Mesangial cell (primary cell): ENCODE measurements at places on chromosomes 16 and 17. TPM values are rescaled to one million over a fixed set of nuclear protein-coding genes. Genes with fewer than 3 reads are reported as not detected.

The PYDC1 gene
- total RNA-seq: not detected in 2 replicates

The TK2 gene
- total RNA-seq: 9.8 and 25.6 TPM in 2 replicates

The TP53TG3B gene
- not detected in 2 replicates for total RNA-seq

The TPSG1 gene
- not detected in 2 replicates for total RNA-seq

The SOST gene
- not detected in 2 replicates for total RNA-seq

The EXOC3L1 gene
- 0.13 TPM in 1 of 2 replicates, not detected in the other for total RNA-seq

The XAF1 gene
- total RNA-seq: under 0.01 and 2.2 TPM in 2 replicates

The JPH3 gene
- total RNA-seq: under 0.01 TPM in 1 of 2 replicates, not detected in the other

The DOK4 gene
- total RNA-seq: 32.9 and 48.2 TPM in 2 replicates

The FBXW10 gene
- total RNA-seq: not detected in 2 replicates

The OR1A1 gene
- total RNA-seq: not detected in 2 replicates

The SLC5A11 gene
- not detected in 2 replicates for total RNA-seq

The KCNJ12 gene
- total RNA-seq: 0.65 and 1.4 TPM in 2 replicates

The RND2 gene
- 0.33 and 1.0 TPM in 2 replicates for total RNA-seq

The SEPTIN12 gene
- total RNA-seq: not detected in 2 replicates

The SPAG5 gene
- 3.5 and 84.2 TPM in 2 replicates for total RNA-seq

The CBLN1 gene
- total RNA-seq: not detected in 2 replicates

The CPHXL2 gene
- total RNA-seq: not detected in 2 replicates

The DHODH gene
- 5.1 and 7.0 TPM in 2 replicates for total RNA-seq

The FZD2 gene
- total RNA-seq: 24.8 and 50.3 TPM in 2 replicates

The ABAT gene
- total RNA-seq: 2.8 and 3.9 TPM in 2 replicates

The HOXB13 gene
- total RNA-seq: not detected in 2 replicates

The HOXB7 gene
- total RNA-seq: 12.1 and 14.7 TPM in 2 replicates

The KRTAP9-2 gene
- not detected in 2 replicates for total RNA-seq

The GCSH gene
- 14.1 and 23.5 TPM in 2 replicates for total RNA-seq

The ACBD4 gene
- 2.9 and 10.6 TPM in 2 replicates for total RNA-seq

The TBC1D3C gene
- 2.7 TPM in 1 of 2 replicates, not detected in the other for total RNA-seq

The VAT1L gene
- 0.98 and 2.5 TPM in 2 replicates for total RNA-seq

The WFIKKN1 gene
- total RNA-seq: under 0.01 and 0.13 TPM in 2 replicates

The HS3ST3A1 gene
- 56.4 and 91.1 TPM in 2 replicates for total RNA-seq

The TLCD3A gene
- 24.0 and 37.0 TPM in 2 replicates for total RNA-seq

The PLLP gene
- 2.0 and 9.6 TPM in 2 replicates for total RNA-seq

The ABCC11 gene
- total RNA-seq: 0.13 TPM in 1 of 2 replicates, not detected in the other

The TBX2 gene
- 2.4 and 5.8 TPM in 2 replicates for total RNA-seq

The RGS11 gene
- total RNA-seq: 0.33 and 5.2 TPM in 2 replicates
